Right hindlimb (tissue), 1 donor: ENCODE measurements at places on chromosomes 3 and 15.

- DNase-seq = no peak
Observed at GRCh38 chr3:29538610-29538958, 257.7 kb downstream of the RBMS3 start.

- DNase-seq = peak; percentile 65
Observed at GRCh38 chr3:32392536-32393302, 1.1 kb downstream of the CMTM7 start.

- peak; percentile 69 for DNase-seq
Observed at GRCh38 chr15:75732177-75732808, 19.6 kb upstream of the CSPG4 start.

DNA sequence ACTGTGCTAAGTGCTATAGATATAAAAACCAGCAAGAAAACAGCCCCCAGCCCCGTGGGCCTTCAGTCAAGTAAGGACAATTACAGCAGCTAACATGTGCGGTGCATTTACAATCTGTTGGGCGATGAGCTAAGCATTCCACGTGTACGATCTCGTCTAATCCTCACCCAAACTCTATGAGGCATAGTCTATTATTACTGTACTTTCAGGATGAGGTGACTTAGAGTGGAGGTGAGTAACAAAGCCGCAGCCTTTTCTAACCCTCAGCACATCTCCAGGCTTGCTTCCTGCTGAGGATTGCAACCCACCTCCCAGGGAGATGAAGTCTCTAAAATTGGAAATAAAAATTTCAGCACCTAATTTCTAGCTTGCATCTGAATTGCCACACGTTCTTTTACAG, 53.2 kb upstream of the MCF2L2 start:
- DNase-seq = no peak

DNA sequence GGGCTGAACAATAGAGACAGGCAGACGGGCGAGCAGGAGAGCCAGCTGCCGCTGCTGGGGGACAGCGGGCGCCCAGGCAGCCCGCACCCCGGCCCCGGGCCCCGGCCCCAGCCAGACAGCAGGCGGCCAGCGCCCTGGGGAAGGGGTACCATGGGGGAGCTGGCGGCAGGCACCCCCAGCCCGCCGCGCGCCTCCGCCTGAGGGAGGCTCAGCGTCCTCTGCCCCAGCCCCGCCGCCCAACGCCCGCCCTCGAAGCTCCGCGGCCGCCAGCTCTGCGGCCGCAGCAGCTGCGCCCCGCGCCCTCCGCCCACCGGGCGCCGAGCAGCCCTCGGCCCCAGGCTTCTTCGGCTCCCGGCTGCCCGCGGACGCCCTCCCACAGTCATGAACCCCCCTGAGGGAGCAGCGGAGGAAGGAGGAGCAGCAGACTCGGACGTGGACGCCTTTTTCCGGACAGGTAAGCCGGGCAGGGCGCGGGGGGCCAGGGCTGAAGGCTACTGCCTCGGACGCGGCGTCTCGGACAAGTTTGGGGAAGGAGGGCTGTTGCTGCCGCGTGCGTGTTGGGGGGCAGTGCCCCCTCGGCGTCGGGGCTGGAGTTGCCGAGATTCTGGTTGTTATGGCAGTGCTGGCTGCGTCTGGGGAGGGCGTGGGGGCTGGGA, 41.6 kb upstream of the ROPN1 start:
- DNase-seq = peak; percentile 46

DNA sequence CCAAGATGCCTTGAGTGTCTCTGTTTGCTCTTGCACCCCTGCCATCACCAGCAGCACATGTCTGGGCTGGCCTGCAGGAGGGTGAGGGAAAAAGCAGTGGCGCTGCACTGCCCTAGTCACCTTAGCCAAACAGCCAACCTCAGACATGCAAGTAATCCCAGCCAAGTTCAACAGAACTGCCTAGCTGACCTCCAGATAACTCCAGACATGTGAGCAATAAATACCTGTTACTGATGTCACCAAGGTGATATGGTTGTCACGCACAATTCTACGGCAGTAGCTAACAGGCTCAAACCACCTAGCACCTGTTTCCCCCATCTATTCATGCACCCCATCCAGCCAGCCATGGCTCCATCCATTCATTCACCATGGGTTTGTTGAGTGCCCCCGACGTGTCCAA, 99.9 kb downstream of the SRGAP3 start:
- no peak for DNase-seq

- peak; percentile 56 for DNase-seq
Observed at GRCh38 chr15:51285399-51285798, 53.0 kb downstream of the CYP19A1 start.

DNA sequence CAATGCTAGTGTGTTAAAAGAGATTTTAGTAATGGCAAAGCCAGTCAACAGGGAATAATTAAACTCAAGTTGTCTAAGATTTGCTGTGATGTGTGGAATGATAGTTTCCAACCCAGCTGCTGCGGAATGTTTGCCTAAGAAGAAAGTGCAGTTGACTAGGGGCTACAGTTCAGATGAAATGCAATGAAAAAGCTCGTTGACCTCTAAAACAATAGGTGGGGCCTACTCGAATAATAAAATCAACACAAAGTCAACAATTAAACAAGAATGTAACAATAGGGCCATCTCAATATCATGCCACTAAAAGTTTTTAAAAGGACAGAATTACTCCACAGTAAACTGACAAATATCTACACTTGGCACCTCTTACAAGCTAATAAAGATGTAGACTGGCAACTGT, 484.2 kb downstream of the MECOM start:
- DNase-seq = no peak

- DNase-seq = no peak
Observed at GRCh38 chr3:126959921-126960603, 22.9 kb upstream of the PLXNA1 start.

GRCh38 chr3:152176998-152177397, 91.7 kb upstream of the MBNL1 start:
- no peak for DNase-seq
